Left renal cortex interstitium (tissue), 4 donors: ENCODE measurements at places on chromosomes 13 and 19. TPM values are rescaled to one million over a fixed set of nuclear protein-coding genes. Genes with fewer than 3 reads are reported as not detected.

DNA sequence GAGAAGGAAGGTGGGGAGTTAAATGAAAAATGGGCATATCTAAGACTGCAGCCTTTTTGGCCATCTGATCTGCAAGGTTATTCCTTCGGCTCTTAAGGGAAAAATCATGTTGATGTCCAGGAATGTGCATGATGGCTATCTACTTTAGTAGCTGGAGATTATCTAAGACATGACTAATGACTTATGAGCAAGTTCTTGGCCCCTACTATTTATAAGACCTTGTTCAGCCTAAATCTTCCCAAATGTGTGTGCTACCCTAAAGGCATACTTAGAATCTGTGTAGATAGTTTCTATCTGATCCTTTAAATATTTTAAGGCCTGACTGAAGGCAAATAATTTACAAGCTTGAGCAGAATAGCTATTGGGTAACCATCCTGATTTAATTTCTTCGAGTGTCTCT is 41.8 kb upstream of the CD177 start:
- no peak for DNase-seq

- no peak for DNase-seq
Measured at GRCh38 chr13:55159765-55160164, 1981.0 kb upstream of the PRR20A start.

DNA sequence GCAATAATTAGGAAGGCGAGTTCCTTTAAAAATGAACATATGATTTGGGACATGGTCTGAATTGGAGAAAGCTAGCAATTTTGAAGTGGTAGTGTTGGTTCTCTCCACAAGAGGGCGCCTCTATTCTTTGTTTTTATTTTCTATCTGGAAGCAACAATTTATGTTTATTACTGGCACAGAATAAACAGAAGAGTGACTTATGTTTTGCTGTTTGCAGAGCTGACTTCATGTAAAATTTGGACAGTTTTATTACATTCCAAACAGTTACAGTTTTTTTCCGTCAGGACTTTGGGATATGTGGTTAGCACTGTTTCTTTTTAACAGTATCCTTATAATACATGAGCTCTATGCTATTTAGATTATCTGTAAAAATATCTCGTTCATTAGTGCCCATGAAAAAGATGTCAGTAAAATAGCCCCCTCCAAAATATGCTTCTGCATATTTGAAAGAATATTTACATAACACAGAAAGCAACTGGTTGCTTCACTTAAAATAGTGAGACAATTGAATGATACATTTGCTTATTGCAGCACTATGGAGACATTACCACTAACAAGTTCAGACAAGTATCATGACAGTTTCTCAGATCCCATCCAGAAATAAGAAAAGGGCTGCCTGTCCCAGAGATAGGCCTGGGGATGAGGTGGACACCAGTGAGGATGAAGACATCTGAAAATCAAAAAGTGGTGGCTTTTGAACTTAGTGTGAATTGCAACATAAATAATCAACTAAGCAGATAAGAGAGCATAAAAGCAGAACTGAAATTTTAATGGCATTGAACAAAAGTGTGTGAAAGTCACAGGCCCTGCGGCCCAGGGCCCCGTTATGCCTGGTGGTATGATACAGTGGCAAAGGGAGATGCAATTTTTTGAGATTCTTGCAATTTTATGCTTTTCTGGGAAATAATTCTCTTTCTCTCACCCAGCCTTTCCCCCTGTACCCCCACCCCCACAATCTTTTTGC is 32.3 kb upstream of the FGF9 start:
- no peak for DNase-seq

Gene ERICH6B
- polyA plus RNA-seq = 4.2 TPM

Gene ZNF730
- polyA plus RNA-seq = 6.2 TPM

Gene MEIS3
- 25.6 TPM for polyA plus RNA-seq
